ENCODE measurements at places on chromosomes 5 and 9.

- no peak for DNase-seq
Measured at GRCh38 chr9:114583371-114584155, 4.0 kb upstream of the ATP6V1G1 start.

DNA sequence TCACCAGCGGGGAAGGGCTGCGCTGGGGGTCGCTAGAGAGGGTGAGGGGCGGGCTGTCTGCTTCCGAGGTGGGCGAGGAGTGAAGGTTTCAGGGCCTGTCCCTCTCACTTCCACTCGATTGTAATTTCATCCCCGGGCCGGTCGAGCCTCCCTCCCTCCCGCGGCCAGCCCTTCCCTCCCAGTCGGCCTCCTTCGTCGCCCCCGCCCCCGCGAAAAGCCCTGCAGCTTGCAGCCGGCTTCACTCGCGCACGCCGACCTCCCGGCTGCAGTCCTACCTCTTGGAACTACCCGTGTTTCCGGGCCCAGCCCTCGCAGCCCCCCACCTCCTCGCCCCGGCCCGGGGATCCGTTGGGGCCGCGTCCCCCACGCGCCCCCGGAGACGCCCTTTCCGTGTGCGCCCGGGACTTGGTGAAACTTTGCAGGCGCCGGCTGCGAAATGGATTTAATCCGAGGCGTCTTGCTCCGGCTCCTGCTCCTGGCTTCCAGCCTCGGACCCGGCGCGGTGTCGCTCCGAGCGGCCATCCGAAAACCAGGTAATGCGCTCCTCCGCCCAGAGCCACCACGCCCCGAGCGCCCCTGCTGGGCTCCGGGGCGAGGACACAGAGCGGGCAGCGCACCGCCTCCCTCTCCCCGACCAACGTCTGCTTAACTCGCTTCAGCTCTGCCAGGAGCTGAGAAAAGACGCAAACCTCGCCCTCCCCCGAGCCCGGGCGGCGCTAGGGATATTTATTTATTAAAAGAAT lies at the start of gene EGFLAM:
Gene EGFLAM, plus strand, starts transcription at position 241 of the 743 bp plus-strand sequence. Its CDS starts 196 bp downstream, at position 437.
- DNase-seq, result no peak

GRCh38 chr5:163916861-163917260 lies 411.4 kb downstream of the MAT2B start:
- no peak for DNase-seq

GRCh38 chr5:177507165-177507564 lies 2.5 kb downstream of the DOK3 start:
- DNase-seq, result no peak

- DNase-seq, result no peak
Measured at GRCh38 chr5:28903643-28904042, 1865.3 kb upstream of the CDH9 start.

GRCh38 chr9:114151426-114151956 lies 3.8 kb upstream of the COL27A1 start:
- DNase-seq, result no peak

- no peak for DNase-seq
Measured at GRCh38 chr5:106680330-106680729, 990.4 kb downstream of the EFNA5 start.

GRCh38 chr5:33059081-33059480 lies 348.0 kb downstream of the NPR3 start:
- DNase-seq, result no peak

Measured in stimulated activated CD8-positive, alpha-beta memory T cell treated with anti-CD3 and anti-CD28 coated beads, Interleukin-15, amount 100 ng/mL, for 4 hours (primary cell).